Activated T-helper 2 cell treated with anti-CD3 and anti-CD28 coated beads, Interferon-gamma antibody, Interleukin-2, Interleukin-4, amounts not matched to agents 10 μg/mL and 5 μg/mL and 100 μg/mL, durations not matched to agents 14 hours and 24 hours and 36 hours (primary cell): ENCODE measurements at places on chromosomes 2 and 18. TPM values are rescaled to one million over a fixed set of nuclear protein-coding genes. Genes with fewer than 3 reads are reported as not detected.

Gene PRKAG3
- total RNA-seq = not detected in 2 replicates

GRCh38 chr2:41782306-41783158 lies 265.3 kb upstream of the PKDCC start:
- DNase-seq = no peak

- DNase-seq = no peak
Measured at GRCh38 chr18:23585007-23585871, 1.1 kb downstream of the NPC1 start.

DNA sequence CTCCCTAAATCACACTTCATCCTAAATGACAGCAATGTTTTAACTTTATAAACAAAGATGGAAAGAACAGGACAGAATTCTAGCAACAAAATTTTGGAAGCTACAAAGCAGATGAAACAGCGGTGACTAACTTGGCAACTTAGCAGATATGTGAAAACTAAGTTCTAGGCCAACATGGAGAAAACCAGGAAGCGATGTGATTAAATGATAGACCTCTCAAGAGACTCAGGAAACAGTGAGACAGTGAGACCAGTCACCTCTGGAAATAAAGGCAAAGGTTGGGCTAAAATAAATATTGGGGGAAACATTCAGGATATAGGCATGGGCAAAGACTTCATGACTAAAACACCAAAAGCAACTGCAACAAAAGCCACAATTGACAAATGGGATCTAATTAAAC lies 24.4 kb upstream of the ZBTB7C start:
- DNase-seq = no peak

DNA sequence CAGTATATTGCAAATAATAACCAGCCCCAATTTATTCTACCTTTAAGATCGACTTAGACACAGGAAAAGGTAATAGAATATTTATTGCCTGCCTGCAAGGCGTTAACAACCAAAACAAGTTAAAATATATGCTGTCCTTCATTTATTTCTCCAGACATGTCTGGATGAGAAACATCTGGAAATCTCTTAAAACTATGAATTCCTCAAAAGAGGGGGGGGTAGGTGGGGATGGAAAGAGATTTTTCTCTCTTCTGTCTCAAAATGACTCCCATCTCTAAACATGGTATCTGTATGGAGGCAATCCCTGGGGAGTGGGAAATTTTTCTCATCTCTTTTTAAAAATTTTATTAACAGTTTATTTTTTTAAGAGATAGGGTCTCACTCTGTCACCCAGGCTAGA lies 113.0 kb downstream of the CDH2 start:
- no peak for DNase-seq

DNA sequence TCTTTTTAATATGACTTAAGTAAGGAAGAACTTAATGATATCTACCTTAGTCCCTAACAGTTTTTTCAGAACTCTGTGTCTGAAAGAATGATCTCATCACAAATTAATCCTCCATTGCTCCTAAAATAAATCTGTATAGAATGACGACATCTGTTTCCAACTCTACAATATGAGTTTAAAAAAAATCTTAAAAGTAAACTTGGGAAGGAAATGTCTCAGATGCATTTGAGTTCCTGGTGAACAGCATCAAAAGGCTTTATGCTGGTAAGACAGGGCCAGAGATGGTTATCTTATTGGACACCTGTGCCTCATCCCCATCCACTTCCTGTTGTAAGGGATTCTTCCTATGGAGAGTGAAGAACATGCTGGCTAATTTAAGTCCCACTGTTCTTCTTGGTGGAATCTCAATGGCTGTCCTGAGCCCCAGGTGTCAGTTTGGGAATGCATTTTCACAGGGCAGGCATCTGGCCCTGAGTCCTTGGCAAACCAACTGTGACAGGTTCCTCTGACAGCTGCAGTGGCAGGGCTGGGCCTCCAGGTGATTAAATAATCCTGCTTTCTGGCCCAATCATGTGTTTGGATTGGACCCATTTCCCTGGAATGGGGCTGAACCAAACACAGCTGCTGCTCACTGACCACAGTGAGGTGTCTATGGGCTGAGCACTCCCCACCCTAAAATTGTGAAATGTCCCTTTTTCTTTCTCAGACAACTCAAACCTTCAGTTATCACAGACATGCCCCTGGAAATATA lies 12.9 kb upstream of the NCKAP5 start:
- no peak for DNase-seq

DNA sequence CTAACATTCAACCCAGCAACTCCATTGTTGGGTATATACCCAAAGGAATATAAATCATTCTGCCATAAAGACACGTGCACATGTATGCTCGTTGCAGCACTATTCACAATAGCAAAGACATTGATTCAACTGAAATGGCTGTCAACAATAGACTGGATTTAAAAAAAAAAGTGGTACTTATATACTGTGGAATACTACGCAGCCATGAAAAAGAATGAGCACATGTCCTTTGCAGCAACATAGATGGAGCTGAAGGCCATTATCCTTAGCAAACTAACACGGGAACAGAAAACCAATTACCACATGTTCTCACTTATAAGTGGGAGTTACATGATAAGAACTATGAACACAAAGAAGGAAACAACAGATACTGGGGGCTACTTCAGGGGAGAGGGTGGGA lies 74.0 kb upstream of the FMNL2 start:
- no peak for DNase-seq

DNA sequence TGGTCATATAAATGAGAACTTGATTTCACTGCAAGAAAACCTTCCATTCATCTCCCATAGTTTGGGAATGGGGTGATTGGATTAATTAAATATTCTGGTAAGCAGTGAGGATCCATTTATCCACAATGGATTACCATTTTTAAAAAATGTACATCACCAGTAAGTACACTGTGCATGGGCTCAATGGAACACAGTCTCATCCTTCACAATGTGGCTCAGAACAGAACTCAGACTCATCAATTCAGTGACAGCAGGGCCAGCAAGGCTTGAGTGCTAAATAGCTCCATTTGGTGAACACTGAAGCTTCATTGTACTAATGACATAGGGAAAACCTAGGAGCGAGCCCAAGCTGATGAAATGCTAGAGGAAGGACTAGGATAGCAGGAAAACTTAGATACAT lies 223.8 kb downstream of the CMPK2 start:
- DNase-seq = no peak

Gene CNOT11
- total RNA-seq = 64.0 and 77.6 TPM in 2 replicates

GRCh38 chr2:6864923-6865345 lies 773 bp downstream of the CMPK2 start:
- DNase-seq = no peak

DNA sequence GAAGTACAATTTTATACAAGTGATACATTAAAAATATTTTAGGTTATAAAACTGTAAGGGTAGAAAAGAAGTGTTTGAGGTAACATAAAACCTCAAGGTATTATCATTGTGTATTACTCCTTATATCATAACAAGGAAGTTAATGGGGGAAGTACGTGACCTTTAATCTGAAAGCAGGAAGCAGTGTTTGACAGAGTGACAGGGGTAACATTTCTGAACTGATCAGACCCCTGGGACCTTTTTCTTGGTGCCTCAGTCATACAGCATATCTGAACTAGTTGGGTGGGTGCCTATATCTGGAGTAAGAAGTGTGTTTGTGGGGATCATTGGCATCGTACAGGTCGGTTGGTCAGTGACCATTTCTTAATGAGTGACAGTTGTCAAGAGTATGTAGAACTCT lies 43.0 kb downstream of the MALT1 start:
- DNase-seq = no peak

DNA sequence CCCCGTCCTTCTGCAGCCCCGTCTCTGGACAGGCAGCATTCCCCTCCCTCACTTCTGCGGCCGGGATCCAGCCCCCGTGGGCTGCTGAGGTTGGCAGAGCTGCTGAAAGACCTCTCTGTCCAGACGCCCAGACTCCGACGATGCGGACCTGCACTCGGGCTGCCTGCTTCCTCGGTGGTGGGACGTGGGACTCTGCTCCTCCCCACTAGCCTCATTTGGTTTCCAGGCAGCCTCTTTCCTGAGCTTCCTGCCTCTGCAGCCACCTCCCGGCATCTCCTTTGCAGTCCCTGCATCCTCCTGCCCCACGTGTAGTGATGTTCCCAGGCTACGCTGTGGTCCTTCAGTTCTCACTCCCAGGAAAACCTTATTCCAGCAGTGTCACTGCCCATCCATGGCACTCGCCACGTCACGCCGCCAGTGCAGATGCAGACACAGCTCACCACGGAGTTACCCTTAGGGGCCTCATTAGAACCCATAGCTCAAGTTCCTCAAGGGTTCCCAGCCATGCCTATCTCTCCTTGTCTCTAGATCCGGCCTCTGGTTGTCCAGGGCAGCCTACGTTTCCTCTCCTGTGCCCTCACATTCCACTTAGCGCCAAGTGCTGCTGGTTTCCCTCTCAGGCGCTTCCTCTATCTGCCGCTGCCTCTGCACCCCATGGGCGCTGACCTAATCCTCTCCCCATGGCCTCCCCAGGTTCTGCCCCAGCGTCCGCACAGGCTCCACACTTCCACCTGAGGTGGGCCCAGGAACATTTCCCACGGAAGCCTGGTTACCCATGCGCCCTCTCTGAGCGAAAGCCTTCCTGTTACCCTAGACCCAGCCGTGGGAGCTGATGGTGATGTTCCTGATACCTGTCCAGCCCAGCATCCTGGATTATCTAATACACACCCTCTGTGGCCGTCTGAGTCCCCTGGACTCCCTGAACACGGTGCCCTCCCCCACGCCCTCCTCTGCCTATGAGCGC lies 318.3 kb upstream of the MYT1L start:
- DNase-seq = no peak

GRCh38 chr2:61109291-61109690 lies 43.6 kb downstream of the SANBR start:
- no peak for DNase-seq

Gene CLEC4F
- 0.11 TPM in 1 of 2 replicates, not detected in the other for total RNA-seq

DNA sequence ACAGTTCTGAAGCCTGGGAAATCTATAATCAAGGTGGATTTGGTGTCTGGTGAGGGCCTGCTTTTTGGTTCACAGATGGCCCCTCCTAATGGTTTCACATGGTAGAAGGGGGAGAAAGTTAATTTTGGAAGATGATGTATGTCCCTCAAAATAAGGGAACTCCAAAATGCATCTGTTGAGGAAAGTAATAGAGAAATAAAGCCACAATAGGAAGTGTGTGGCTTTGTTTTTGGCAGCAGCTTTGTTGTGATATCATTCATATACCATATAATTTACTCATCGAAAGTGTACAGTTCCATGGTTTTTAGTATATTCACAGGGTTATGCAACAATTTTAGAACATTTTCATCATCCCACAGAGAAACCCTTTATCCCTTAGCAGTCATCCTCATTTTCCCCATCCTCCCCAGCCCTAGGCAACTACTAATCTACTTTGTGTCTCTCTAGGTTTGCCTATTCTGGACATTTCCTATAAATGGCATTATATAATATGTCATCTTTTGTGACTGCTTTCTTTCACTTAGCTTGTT lies 274.0 kb upstream of the FAM98A start:
- DNase-seq = no peak

GRCh38 chr18:63109802-63110201 lies 209.8 kb downstream of the BCL2 start:
- DNase-seq = no peak

GRCh38 chr2:27211241-27211942 lies 449 bp upstream of the ATRAID start:
- no peak for DNase-seq

Gene UGT1A8
- not detected in 2 replicates for total RNA-seq

Gene CASP10
- 14.3 and 17.3 TPM in 2 replicates for total RNA-seq

Gene POTEE
- total RNA-seq = 0.62 and 1.4 TPM in 2 replicates

DNA sequence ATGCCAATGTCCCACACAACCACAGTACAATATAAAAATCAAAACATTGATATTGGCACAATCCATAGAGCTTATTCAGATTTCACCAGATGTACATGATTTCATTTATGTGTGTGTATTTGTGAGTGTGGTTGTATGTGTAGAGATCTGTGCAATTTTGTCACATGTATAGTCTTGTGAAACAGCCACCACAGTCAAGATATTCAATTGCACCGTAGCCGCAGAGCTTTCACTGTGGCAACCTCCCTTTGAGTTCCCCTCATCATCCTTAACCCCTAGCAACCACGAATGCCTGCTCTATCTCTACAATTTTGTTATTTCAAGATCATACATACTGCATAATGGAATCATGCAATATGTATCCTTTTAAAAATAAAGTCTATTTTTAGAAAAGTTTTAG lies 391.3 kb downstream of the SETBP1 start:
- no peak for DNase-seq

Gene CYTIP
- total RNA-seq = 199 and 206 TPM in 2 replicates

Gene TTL
- 48.2 and 50.1 TPM in 2 replicates for total RNA-seq

GRCh38 chr18:76688724-76689472 lies 133.5 kb upstream of the ZNF236 start:
- no peak for DNase-seq
